ENCODE measurements at places on chromosomes 4 and X. TPM values are rescaled to one million over a fixed set of nuclear protein-coding genes. Genes with fewer than 3 reads are reported as not detected.

Gene RBM46
- total RNA-seq, result not detected

Gene LDB2
- total RNA-seq, result 0.51 TPM

DNA sequence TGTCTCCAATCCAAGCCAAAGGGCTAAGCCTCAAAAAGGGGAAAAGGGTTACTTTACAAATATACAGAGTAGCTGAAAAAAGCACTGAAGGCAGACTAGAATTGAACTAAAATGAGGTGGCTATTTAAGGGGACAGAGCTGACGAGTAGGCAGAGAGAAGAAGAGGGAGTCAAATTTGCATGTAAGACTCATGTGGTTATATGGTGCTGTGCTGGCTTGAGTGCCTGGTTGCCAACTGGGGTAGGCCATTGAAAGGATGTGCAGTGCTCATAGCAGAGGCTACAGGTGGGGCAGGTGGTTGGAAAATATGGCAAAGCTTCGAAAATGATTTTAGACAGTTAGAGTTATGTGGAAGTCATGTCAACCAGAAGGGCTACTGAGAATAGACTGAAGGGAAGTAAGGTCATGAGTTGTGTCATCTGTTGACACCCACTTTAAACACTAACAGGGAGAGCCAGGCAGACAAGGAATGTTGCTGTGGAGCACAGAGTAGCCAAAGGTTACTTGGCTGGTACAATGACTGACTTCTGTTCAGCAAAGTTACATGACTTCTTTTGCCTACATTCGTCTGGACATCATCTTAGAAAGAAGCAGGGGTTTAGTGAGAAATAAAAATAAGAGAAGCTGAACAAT is 1210.4 kb downstream of the ADGRL3 start:
- DNase-seq, result no peak

GRCh38 chr4:81786063-81786763 is 314.5 kb upstream of the RASGEF1B start:
- DNase-seq, result peak; percentile 8

Gene BCORL1
- total RNA-seq, result 5.6 TPM

DNA sequence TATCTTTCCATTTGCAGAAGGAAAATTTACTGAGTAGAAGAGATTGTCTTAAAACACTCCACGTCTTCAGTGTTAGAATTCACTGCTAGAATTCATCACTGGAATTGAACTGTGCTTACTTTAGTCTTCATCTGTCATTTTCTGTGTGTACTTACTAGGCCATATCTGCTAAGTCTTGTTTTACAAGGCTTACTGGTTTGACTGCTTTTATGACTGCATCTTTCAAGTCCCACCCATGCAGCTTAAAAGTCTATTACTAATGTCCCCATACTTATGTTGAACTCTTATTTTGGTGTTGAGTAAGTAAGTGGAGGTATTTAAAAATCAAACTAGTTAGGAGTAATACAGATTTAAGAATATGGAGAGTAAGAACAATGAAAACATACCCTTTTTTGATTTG is 14.6 kb downstream of the CLCN3 start:
- DNase-seq, result no peak

DNA sequence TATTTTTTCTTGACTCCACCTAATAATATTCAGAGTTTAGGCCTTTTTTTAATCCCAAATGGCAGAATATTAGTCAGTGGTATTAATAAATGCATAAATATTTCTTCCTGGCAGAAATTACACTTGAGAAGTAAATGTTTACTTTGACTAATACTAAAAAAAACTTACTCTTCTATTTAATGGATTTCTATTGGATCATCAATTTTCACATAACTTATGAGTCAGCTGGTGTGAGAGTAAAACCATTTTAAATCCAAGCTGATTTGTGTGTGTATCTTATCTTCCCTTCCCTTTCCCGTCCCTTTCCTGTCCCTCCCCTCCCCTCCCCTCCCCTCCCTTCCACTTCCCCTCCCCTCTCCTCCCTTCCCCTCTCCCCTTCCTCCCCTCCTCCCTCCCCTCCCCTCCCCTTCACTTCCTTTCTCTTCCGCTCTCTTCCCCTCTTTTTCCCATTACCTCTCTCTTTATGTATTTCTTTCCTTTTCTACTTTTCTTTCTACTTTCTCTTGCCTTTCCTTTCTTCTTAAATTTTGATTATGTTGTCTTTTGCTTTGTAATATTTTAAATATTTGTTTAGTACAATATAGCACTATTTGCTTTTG is 630.1 kb upstream of the EPHA5 start:
- no peak for DNase-seq

DNA sequence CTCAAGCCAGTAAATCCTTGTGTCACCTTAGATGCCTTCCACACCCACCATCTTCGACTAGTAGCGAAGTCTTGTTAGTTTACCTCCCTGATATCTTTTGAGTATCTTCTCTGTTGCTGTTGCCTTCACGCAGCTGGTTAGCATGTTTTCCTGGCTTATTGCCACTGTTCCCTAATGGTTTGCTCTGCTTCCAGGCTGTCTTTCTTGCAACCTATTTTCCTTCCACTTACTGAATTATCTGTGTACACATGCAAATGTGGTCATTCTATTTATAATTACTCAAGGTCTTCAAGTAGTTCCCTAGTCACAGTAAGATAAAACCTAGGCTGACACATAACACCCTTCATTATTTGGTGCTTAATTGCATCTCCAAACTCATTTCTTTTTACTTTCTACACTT is 89.5 kb downstream of the UGT8 start:
- DNase-seq, result no peak

DNA sequence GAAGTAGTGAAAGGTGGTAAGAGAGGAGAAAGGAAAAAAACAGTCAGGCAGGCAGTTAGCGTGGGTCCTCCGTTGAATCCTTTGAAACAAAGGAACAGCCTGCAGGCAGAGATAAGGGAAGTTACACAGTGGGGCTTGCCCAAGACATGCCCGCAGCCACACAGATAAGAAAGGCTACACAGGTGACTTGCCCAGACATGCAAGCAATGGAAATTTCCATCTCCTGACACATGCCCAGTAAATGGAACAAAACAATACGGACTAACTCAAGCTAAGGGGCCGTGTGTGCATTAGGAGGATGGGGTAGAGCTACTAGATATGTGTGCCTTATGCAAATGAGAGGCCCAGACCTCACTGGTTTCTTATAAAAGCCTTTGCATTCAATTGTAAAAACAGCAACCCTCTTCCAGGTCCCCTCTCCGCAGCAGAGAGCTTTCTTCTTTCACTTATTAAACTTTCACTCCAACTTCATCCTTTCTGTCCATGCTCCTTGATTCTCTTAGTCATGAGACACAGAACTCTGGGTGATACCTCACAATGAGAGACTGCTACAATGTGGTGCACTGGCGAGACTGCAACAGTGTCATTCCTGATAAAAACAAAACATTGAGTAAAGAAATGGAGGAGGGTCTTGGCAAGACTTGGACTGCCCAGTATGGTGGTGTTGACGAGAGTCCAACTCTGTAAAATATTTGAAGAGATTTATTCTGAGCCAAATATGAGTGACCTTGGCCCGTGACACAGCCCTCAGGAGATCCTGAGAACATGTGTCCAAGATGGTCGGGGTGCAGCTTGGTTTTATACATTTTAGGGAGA is 997.4 kb upstream of the PRKX start:
- DNase-seq, result no peak

DNA sequence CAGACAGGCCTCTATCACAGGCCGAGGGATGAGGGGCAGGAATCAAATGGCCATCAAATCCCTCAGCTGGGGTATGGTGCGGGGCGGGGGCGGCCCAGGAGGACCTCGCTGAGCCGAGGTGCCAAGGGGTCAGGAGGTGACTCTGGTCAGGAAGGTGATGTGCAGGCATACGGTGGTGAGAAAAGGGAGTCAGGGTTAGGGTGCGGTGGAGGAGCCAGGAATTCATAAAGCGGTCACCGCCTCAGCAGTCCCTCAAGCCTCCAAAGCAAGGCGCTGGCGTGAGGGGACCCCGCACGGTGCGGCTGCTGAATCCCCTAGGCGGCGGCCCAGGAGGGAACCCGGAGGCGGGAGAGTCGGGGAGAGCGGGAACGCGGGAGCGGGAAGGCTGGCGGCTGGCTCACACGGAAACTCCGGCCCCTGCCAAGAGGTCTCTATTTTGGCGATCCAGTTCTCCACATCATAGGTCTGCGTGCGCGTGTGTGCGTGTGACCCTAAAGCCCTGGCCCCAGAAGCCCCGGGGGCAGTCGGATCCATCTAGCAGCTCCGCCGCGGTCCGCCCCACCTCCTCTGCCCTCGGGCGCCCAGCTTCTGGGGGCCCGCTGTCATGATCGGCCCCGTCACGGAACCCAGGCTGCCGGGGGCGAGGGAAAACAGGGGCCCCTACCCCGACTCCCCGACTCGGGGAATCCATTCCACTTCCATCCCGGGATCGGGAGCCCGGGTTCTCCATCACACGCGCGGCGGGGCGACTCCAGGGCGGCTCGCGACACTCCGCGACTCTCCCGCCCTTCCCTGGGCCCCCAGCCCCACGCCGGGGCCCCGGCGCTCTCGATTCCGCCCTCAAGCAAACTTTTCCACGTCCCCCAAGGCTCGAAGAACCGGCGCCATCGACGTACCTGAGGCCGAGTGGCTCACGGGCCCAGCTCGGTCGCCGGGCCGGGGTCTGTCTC is 593 bp downstream of the ELF4 start:
- DNase-seq, result no peak

- no peak for DNase-seq
These were observed 115.2 kb downstream of the DDIT4L start for GRCh38 chr4:100075056-100075455.

Gene POU4F2
- total RNA-seq, result 0.06 TPM

DNA sequence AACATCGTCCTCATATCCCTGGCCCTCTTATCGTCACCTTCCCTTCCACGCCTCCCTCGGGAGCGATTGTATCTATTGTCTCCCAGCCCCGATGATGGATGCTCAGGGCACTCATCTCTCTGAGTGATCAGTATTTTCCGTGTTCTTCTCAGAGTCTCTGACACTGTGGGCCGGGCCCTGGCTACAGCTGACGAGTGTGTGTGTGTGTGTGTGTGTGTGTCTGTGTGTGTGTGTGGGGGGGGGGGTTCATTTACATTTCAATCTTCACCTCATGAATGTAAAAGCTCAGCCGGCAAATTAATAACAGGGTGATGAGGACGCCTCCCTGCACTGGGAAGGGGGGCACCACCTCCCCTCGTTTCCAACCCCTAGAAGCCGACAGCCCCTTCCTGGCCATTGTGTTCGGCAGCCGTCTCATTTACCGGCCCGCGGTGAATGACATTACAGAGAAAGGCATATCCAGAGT is 159.5 kb downstream of the SHOX start:
- no peak for DNase-seq

Gene PNMA3
- total RNA-seq, result not detected

GRCh38 chrX:118498351-118498750 is 2.7 kb downstream of the DOCK11 start:
- peak; percentile 69 for DNase-seq

Gene ANXA3
- total RNA-seq, result 4.5 TPM

Gene NR0B1
- total RNA-seq, result not detected

Gene GPRASP2
- total RNA-seq, result 7.4 TPM

- DNase-seq, result no peak
These were observed 802.6 kb downstream of the PDHA2 start for GRCh38 chr4:96642490-96642889.

DNA sequence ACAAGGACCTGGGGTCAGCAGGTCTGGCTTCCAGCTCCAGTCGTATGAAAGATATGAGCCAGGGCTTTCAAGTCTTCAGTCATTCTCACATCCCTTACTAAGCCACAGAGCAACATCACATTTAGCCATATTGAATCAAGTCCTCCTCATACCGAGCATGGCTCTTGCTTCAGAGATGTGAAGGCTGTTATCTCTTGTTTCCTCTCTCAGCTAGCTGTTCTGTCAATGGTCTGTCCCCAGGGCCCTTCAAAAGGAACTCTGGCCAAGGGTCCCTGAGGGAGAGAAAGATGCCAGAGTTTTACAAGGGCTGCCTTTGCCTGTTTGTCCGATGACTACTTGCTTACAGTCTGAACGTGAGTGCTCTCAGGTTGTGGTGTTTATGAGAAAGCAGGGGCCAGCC is 30.5 kb downstream of the DOCK11 start:
- no peak for DNase-seq

Gene MAGEB18
- total RNA-seq, result 0.28 TPM

DNA sequence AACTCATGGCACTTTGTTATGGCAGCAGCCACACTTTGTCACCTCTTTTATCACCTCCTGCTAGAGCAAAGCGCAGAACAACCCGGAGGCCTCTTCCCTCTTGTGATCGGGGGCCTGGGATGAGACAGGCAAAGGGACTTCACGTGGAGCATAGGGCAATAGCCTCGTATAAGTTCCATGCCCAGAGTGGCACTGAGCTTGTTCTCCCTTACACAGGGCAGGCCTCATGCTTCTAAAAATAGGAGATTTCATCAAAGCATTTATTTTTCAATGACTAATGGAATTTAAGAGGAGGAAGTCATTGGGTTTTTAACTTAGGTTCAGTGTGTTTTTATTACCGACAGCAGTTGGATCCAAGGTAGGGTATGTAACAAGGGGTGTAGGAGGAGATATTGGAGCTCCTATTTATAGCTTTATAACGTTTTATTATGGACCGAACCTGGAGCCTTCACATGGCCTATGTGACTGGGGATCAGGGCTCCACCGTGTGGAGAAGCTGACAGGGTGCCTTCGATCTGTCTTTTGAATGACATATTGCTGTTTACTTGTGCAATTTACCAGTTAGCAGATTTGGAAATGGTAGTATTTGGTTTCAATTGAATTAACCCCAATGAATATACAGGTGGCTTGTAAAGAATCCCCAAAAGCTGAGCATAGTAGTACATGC is 93.8 kb downstream of the SLC2A9 start:
- no peak for DNase-seq

DNA sequence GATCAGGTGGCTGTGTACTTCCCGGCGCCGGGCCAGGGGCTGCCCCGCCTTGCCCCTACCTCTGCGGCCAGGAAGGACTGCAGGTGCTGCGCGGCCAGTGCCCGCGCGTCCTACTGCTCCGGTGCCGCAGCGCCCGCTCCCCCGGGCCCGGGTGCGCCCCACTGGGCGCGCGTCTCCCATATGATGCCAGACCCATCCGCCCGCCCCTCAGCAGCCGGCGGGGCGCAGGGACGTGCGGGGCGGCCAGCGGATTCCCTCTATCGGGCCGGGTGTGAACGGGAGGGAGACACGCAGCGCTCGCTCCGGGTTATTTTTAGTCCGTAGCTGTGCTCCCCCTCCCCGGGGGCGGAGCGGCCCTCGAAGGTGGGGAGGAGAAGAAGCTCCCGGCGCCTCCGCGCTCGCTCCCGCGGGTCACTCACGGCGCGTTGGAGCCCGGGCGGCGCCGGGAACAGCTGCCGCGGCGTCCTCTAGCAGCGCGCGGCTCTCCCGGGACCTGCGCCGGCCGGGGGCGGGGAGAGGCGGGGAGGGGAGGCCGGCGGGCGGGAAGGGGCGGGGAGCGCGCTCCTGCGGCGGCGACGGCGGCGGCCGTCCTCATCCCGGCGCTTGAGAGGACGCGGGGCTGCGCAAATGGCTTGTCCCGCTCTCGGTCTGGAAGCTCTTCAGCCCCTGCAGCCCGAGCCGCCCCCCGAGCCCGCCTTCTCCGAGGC is 103.6 kb downstream of the UCHL1 start:
- DNase-seq, result peak; percentile 85

Gene LRAT
- not detected for total RNA-seq

- DNase-seq, result peak; percentile 84
These were observed at the start of gene SPOCK3 for GRCh38 chr4:167234316-167234881. Gene SPOCK3, minus strand, starts transcription at chr4:167234494.
